Activated T-helper 1 cell treated with anti-CD3 and anti-CD28 coated beads, Interleukin-2, amount 50 U/mL, for 16 hours (primary cell): ENCODE measurements at places on chromosomes 3 and 15.

- no peak for DNase-seq
Measured at GRCh38 chr3:119470866-119471265, 2.1 kb downstream of the POGLUT1 start.

DNA sequence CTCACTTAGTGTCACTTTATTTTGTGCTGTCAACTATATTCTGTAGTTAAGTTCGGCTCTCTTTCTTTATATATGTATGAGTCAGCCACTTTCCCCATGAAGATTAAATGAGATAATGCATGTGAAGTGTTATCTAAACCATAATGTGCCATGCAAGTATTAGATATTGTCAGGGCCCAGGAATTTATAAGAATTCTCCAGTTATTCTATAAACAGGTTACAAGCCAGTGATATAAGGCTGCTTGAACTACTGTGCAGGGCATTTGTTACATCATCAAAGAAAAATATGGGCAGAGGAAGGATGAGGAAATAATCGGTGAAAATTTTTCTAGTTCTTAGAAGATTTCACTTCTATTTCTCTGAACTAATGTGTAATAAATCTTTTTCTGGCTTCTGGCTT is 1049.0 kb upstream of the NR2F2 start:
- DNase-seq, result no peak

DNA sequence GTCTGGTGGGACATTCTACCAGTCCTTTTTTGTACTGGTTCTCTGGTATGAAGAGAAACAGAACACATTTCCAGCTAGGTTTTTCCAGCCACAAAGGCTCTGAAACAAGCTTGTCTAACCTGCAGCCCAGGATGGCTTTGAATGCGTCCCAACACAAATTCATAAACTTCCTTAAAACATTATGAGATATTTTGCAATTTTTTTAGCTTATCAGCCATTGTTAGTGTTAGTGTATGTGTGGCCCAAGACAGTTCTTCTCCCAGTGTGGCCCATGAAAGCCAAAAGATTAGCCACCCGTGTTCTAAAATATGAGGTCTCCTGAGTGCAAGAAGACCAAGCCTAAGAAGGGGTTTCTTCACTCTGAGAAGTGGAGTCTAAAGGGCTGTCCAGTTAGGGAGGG is 18.4 kb upstream of the TIMP4 start:
- no peak for DNase-seq

DNA sequence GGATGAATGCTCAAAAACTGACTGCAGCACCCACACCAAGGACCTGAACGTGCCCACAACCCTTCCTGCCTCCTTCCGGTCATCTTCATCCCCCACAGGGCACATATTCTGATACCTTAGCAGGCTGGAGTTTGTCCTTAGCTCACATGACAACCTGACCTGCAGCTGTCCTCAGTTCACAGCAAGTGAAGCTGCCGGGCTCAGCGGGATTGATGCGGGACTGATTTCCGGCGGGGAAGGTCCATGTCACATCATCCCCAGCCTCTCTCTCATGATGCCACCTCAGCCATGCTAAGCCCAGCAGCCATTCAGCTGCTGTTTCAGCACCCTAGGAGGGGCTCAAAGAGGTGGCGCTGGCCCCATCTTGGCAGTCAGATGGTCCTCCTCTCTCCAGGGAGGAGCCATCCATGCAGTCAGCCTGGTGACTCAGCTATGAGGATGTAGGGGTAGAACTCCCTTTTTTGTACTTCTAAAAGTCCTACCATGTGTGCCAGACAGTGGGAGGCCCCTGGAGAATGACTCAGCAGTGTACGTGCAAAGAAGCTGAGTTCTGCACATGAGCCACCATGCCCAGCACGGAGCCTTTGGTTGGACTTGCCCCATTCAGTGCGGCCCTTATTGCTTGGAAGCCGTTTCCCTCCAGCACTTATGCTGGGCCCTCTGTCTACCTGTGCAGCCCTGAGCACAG is 9.5 kb downstream of the CA12 start:
- DNase-seq, result no peak

DNA sequence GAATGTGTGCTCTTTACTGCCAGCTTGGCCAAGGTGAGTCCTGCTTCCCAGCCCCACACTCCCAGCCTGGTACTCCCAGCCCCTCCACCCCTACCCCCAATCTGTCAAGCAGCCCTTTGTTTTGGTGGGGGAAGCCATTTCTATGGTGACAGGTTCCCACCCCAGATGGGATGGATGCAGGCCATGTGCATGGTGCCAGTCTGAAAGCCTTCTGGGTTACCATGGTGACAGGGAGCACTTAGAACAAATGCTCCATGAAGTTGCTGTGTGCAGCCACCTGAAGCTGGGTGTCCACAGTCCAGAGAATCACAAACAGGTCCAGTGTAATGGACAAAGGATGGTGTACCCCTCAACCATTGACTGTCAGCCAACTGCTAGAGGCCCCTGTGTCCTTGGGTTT is 19.1 kb upstream of the VILL start:
- no peak for DNase-seq

DNA sequence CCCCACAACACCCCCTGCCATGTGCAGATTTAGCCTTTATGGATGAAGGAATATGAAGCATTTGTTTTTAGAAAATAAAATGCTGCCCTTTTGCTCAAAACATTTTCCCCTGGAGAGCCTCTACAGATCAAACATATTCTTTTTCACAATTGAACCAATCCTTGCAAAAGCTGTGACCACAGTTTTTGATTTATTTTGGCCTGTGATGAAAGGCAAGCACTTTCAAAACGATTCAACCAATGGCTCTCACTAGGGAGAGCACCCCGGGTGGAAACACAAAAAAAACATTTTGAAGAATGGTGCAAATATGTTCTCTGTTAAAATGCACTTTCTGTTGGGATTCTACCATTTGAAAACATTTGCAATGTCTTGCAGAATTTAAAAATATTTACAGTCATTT is 476.0 kb upstream of the ONECUT1 start:
- no peak for DNase-seq

- DNase-seq, result no peak
Measured at GRCh38 chr3:105616374-105617121, 249.8 kb downstream of the ALCAM start.

DNA sequence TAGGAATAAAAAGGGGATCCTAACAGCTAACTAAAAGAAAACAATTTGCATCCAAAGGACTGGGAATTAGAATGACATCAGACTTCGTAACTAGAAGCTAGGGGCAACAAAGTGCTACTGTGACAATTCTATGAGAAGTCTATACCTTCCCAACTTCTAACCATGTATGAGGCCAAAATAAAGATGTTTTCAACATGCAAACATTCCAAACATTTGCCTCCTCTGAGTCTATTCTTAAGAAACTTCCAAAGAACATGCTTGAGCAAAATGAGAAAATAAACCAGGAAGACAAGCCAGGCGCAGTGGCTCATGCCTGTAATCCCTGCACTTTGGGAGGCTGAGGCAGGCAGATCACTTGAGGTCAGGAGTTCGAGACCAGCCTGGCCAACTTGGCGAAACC is 13.1 kb upstream of the RNF7 start:
- DNase-seq, result no peak

- no peak for DNase-seq
Measured at GRCh38 chr3:160893207-160893606, 137.2 kb downstream of the PPM1L start.

- DNase-seq, result no peak
Measured at GRCh38 chr3:149507491-149508324, 33.2 kb downstream of the TM4SF4 start.

DNA sequence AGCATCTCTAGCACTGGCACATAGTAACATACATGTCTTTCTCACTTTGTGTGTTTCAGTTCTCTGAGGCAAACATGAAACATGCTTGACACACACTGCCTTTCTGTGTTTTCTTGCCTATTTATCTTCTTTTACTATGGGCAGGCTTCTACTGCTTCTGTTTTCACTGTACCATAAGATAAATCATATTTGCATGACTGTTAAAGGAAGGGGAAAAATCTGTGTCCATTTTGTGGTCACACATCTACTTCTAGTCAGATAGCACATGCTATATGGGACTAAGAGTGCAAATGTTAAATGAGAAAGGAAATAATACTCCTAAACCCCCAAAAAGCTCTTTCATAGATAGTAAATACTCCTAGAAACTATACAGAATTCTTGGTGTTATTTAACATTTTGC is 386.4 kb downstream of the ZBTB20 start:
- DNase-seq, result no peak

DNA sequence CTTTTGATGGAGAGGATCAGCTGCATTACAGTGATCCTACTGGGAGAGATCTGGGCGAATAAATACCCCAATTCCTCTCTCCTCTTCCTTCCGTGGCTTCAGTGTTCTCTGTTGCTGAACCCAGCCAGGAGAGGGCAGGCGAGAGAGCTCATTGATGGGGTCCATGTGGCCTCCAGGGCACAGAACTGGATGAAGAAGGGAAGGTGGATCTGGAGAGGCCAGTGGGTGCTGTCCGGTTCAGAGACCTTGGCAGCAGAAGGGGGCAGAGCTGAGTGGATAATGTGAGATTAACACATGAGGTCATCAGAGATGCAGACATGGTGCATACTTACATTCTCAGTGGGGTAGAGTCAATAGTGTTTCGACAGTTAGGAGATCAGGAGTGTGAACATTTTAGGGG is 193.6 kb downstream of the CLSTN2 start:
- DNase-seq, result no peak

DNA sequence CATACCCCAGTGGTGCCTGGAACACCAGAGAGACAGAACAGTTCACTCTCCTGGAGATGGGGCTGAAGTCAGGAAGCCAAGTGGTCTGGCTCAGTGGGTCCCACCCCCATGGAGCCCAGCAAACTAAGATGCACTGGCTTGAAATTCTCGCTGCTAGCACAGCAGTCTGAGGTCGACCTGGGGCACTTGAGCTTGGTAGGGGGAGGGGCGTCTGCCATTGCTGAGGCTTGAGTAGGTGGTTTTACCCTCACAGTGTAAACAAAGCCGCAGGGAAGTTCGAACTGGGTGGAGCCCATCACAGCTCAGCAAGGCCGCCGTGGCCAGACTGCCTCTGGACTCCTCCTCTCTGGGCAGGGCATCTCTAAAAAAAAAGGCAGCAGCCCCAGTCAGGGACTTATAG is 272.0 kb downstream of the KLF13 start:
- DNase-seq, result no peak
